ENCODE measurements at places on chromosomes 7 and 10.
A peak's percentile ranks its signal among the peaks of the same experiment; 100 is the strongest.

DNA sequence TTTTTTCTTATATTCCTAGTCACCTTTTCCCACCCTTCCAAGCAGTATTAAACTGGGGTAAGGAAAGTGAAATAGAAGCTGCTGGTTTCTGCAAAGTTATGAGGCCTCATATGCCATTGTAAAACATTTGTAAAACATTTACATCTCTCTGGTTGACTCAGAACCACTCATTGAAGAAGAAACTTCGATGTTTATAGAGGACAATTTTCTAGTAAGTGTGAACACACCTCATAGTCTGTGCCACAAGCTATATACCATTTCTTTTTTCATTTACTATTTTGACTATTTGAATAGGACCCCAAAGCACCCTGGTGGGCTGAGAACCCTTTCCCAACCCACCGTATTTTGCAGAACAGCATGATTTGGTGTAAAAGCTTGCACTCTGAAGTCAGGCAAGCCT is 12.9 kb upstream of the ITGB1 start:
- no peak for DNase-seq

DNA sequence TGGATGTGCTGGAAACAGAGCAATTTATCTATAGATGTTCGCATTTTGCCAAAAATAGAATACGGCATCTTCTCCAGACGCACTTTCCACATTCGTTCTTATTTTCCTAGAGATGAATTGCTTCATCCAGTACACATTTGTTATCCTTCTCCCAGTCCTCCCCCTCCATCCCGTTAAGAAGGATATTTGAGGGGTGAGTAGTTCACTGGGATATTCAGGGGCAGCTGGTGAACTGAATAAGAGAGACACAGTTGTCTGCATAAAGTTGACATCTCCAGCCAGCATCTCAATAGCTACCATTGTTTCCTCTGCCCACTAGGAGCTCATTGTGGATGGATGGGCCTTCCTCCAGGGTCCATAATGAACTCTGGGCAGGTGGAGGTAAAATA is 456.8 kb upstream of the NRP1 start:
- no peak for DNase-seq

DNA sequence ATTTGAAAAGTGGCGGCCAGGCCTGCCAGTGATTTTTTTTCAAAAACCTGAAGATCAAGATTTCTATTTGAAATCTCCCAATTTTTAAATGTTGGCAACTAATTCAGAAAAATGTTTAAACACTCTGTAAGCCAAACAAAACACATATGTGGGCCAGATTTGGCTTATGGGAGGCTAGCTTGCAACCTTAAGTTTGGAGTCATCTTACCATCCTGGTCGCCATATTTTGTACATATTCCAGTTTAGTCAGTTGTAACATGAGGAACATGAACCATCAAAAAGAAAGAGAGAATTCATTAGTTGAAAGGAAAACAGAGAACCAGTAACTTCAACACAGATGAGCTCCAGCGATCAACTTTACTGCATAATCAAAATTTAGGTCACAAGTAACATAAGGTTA is 115.4 kb downstream of the TMEM26 start:
- DNase-seq: no peak

DNA sequence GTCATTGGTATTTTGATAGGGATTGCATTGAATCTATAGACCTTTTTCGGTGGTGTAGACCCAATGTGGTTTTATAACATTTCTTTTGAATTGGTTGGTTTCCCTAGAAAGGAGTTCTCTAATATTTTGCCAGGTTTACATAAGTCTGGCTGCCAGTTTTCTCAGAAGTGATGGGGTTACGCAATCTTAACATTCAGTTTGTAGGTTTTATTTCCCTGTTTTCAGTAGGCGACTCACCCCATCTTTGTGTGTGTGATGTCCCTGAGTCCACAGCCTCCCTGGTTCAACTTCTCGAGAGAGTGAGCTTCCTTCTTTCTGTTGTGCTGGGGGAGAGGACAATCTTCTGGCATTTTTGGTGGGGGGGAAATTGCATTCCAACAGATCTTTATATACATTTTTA is 9.6 kb upstream of the KIF5B start:
- DNase-seq: no peak

- no peak for DNase-seq
Observed at GRCh38 chr10:117002206-117002605, 2.8 kb downstream of the SHTN1 start.

GRCh38 chr7:123797673-123798531 is 47.1 kb upstream of the HYAL4 start:
- DNase-seq: peak; percentile 57

- no peak for DNase-seq
Observed at GRCh38 chr10:3396116-3396515, 223.5 kb upstream of the PITRM1 start.

- DNase-seq: no peak
Observed at GRCh38 chr7:88102675-88103074, 117.2 kb downstream of the SRI start.

DNA sequence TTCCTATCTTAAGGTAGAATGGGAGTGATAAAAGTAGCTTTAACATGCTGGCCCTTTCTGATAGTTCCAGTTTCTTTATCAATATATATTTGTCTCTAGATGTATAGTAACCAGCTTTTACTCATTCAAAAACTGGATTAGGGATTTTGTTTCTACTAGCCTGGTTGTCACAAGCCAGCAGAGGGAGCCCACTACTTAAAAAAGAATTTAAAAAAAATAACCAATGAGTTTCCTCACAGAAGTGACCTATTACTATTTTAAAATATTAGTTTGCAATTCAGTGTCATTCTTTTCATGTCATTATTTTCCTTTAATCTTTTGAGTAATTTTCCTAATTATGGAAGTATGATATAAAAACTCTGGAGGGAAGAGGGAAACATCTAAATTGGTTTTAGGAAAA is 142.1 kb downstream of the PHTF2 start:
- DNase-seq: no peak

GRCh38 chr10:33252794-33253203 is 81.7 kb downstream of the NRP1 start:
- no peak for DNase-seq

DNA sequence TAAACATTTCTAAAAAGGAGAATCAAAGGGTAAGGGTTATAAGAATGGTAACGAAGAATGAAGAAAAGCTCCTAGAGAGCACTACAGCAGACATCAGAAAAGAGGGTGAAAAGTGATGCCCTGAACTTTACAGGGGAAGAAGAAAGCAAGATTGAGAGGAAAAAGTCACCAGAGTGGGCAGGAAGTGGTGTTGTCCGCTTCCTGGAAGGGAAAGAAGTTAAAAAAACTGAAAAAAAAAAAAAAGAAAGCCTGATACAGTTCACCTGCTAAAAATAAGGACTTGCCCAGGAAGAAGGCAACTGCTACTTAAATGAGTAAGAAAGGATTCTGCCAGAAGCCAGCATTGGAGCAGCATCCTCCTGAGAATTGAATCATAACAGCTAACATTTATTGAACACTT is 330.1 kb upstream of the PHF14 start:
- no peak for DNase-seq

DNA sequence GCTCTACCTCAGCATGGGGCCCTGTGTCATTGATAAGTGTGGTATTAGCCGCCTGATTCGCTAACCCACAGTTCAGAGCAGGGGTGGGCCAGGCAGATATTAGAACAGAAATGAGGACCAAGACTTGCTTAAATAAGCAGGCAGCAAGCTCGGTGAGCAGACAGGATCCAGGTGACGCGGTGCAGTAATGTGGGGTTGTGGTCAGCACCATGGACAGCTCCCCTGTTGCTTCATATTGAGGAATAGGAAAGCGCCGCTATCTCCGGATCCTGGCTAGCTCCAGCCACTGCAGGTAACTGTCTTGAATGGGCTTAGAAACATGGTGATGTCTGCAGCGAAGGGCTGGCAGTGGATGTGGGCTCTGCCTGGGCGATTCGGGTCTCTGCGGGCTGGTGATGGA is 51.3 kb upstream of the GPR26 start:
- DNase-seq: no peak

DNA sequence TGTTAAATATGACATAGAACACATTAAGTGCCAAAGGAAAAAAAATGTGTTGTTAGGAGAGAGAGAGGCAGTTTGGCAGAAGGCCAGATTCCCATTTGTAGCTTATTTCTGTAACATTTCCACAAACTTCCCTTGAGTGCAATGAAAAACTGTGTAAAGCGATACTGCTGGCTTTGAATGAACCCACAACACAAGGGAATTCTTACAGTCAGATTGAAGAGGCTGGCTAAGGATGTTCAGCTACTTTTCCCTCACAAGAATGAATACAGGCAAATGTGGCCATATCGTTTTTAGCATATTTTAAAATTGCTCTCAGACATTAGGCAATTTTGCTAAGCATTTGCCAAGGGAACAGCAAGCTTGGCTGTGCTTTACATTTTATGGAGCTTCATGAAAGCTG is 614.1 kb upstream of the FZD8 start:
- DNase-seq: no peak

DNA sequence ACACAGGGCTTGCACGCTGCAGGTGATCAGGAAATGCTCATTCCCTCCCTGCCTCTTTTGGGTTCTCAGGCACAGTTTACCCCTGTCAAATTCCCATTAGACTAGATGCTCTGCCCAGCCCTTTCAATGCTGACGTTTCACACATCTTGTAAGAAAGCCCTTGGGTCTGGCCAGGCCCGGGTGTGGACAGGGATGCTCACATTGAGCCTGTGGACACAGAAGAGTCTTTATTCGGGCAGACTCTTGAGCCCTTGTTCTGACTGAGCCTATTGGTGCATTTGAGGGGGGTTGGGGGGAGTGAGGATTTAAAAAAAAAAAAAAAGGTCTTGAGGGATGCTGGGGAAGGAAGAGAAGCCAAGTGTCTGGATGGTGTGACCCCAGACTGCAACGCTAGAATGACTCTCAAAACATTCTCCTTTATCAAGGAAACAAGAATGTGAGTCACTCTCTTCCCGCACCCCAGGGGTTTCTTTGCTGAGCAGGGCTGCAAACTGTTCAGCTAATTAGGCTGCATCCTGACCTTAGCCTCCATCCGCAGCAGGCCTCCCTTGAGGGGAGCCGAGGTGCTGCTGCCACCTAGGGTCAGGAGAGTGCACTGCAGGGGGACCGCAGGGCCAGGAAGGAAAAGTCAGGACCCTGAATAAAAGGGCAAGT is 53.6 kb upstream of the TMEM72 start:
- peak; percentile 17 for DNase-seq

DNA sequence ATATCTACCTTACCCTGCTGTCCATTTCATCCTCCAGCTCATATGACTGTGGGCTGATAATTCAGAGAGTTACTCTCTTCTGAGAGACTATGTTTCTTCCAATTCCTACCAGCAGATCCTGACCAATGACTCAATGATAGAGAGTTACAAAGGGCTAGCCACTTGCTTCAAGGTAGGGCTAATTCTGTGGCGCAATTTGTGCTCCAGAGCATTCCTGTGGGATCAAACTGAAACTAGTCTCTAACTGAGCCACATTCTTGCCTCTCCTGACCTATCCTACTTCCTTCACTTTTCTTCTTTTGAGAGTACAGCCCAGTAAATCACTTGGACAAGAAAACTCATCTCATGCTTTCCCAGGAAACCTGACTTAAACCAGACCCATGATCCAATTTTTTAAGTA is 17.9 kb upstream of the ASZ1 start:
- DNase-seq: no peak

GRCh38 chr10:129717816-129718547 is 246.1 kb downstream of the EBF3 start:
- DNase-seq: no peak

- DNase-seq: no peak
Observed at GRCh38 chr7:79590916-79591623, 137.6 kb upstream of the MAGI2 start.

GRCh38 chr7:47786557-47787248 is 161.6 kb downstream of the PKD1L1 start:
- no peak for DNase-seq

DNA sequence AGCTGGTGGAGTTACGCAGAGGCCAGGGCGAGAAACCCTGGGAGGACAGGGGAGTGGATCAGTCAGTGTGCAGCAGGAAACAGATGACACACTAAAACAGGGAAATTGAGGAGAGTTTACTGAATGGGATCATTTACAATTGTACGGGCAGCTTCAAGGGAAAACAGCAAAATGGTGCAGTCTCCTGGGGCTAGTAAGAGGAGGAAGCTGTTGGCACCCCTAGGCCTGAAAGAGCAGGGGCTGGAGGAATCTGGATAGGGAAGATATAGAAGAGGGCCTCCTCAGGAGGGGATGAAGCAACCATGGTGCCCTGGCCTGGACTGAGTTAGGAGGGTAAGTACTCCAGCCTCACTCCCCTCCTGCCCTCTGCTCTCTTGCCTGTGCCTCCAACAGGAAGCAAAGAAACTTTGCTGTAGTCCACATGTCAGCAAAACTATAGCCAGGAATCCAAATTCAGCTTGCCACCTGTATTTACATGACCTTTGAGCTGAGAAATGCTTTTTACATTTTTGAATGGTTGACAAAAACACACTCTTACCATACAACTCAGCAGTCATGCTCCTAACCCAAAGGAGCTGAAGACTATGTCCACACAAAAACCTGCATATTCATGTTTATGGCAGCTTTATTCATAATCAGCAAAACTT is 52.3 kb upstream of the OPN4 start:
- DNase-seq: no peak

- DNase-seq: no peak
Observed at GRCh38 chr10:33706746-33707145, 372.3 kb upstream of the NRP1 start.

- no peak for DNase-seq
Observed at GRCh38 chr10:4851846-4852245, 25.8 kb downstream of the AKR1E2 start.

DNA sequence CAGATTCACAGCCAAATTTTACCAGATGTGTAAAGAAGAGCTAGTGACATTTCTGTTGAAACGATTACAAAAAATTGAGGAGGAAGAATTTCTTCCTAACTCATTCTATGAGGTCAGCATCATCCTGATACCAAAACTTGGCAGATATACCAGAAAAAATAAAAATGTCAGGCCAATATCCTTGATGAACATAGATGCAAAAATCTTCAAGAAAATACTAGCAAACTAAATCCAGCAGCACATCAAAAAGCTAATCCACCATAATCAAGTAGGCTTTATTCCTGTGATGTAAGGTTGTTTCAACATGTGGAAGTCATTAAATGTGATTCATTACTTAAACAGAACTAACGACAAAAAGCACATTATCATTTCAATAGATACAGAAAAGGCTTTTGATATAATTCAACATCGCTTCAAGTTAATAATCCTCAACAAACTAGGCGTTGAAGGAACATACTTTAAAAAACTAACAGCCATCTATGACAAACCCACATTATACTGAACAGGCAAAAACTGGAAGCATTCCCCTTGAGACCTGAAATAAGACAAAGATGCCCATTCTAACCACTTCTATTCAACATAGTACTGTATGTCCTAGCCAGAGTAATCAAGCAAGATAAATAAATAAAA is 807.7 kb upstream of the ZWINT start:
- DNase-seq: no peak

Data from DMS153 (cell line).